ENCODE measurements at places on chromosomes 1 and 21.

DNA sequence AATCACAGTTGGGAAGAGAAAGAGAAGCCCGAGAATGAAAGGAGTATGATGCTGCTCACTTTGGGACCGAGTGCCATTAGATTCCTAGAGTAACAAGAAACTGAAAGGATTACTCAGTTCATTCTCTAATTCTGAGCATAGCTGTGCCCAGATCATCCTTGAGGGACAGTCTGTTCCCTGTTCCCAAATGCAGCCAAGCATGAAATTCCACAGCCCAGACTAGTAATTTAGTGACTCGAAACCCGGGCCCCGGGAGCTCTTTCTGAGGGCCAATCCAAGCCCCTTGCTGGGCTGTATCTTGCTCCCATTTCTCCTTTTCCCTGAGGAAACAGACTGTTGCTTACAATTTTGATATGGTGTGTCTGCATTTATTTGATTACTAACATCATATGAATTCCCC, 30.0 kb upstream of the ETS2 start:
- H3K36me3 ChIP-seq = no peaks in the 10 kb centered on the region
- no peak overlapping the region for H3K4me3 ChIP-seq
- no peak overlapping the region for H3K27ac ChIP-seq

DNA sequence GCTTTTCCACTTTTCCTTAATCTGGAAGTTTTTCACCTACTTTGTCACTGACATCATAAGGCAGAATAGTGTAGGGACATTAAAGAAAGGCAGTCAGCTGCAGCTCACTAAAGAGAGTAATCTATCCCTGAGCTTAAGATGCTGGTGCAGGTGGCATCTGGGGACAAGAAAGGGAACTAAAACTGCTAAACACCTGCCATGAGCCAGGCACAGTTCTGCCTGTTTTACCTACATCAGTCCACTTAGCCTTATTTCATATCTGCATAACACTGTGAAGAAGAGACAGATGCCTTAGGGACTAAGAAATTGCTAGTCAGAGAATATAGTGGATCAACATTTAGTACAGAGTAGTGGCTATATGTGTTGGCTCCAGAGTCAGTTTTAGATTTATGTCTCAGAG, 88.1 kb downstream of the GPATCH2 start:
- no peak for DNase-seq
- no peak overlapping the region for H3K27ac ChIP-seq
- H3K36me3 ChIP-seq = no peaks in the 10 kb centered on the region
- no peaks in the 10 kb centered on the region for H3K4me1 ChIP-seq

- no peak for DNase-seq
- H3K4me3 ChIP-seq = no peak overlapping the region
- H3K36me3 ChIP-seq = no peaks in the 10 kb centered on the region
- H3K27ac ChIP-seq = peak overlapping the region; percentile 37
These were observed 41.8 kb downstream of the ETS2 start for GRCh38 chr21:38847556-38847955.

DNA sequence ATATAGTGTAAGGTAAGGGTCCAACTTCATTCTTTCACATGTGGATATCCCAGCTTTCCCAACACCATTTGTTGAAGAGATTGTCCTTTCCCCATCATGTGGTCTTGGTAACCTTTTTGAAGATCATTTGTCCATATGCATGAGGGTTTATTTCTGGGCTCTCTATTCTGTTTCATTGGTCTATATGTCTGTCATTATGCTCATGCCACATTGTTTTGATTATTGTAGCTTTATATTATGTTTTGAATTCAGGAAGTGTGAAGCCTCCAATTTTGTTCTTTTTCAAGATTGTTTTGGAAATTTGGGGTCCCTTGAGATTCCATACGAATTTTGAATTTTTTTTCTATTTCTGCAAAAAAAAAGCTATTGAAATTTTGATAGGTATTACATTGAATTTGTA, 15.2 kb upstream of the RCSD1 start:
- no peak for DNase-seq
- no peak overlapping the region for H3K4me3 ChIP-seq
- H3K27me3 ChIP-seq = no peaks in the 10 kb centered on the region
- peaks cover 17% of the 10 kb centered on the region for H3K4me1 ChIP-seq
- no peak overlapping the region for H3K27ac ChIP-seq

GRCh38 chr1:182235952-182236650, 155.5 kb downstream of the GLUL start:
- no peak overlapping the region for H3K4me3 ChIP-seq
- no peak for DNase-seq
- H3K27ac ChIP-seq = no peak overlapping the region
- no peaks in the 10 kb centered on the region for H3K36me3 ChIP-seq
- H3K27me3 ChIP-seq = no peaks in the 10 kb centered on the region
- H3K4me1 ChIP-seq = no peaks in the 10 kb centered on the region

DNA sequence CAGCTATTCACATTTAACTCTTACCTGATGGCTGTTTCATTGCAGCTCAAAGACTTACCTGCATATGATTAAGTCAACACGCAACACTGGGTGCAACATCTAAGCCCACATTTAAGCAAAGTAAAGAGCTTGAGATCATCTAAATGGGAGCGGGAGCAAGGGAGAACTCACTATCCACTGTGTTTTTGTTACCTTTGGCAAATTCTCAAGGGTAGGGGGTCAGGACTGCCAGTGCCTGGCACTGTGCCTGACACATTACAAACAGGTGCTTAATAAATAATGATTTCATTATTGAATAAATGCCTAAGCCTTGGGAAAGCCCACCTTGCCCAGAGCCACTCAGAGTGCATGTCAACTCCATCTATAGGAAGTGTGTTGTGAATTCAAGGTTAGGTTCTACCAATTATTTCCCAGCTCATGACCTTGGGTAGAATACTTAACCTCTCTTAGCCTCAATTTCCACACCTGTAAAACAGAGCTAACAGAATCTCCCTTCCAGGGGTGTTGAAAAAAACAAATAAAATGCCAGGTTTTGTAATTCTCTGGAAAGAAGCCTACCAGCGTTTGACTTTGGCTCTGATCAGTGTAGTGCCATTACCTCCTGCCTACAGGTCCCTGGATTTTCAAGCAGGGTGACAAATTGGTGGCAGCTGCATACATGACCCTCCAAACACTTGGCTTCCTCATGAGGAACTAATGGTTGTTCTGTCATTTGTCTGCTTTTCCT, 109.7 kb downstream of the TGFBR3 start:
- DNase-seq = no peak
- no peaks in the 10 kb centered on the region for H3K27me3 ChIP-seq
- H3K36me3 ChIP-seq = no peaks in the 10 kb centered on the region
- H3K27ac ChIP-seq = no peak overlapping the region
- H3K4me3 ChIP-seq = no peak overlapping the region

- no peaks in the 10 kb centered on the region for H3K27me3 ChIP-seq
- DNase-seq = no peak
- no peak overlapping the region for H3K4me3 ChIP-seq
- no peaks in the 10 kb centered on the region for H3K4me1 ChIP-seq
- no peaks in the 10 kb centered on the region for H3K36me3 ChIP-seq
These were observed 532.4 kb downstream of the KIF26B start for GRCh38 chr1:245687152-245687635.

GRCh38 chr1:113855630-113856400, 15.7 kb downstream of the PTPN22 start:
- DNase-seq = no peak
- no peaks in the 10 kb centered on the region for H3K4me1 ChIP-seq
- no peak overlapping the region for H3K4me3 ChIP-seq
- H3K36me3 ChIP-seq = no peaks in the 10 kb centered on the region
- H3K27me3 ChIP-seq = no peaks in the 10 kb centered on the region

DNA sequence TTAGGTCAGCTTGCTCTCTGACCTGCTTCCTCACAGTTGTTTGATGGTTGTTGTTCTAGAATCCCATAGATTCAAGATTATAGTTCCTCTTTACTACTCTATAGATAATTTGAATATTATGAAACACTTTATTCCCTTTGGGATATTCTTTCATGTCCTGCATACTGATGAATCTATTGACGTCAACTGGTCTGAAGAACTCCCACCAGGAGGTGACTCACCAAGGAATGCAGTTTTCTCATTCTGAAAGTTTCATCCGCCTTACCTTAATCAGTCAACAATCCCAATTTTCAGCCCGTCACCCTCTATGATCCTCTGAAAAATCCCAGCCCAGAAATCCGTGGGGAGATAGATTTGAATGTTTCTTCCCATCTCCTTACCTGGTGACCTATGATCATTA, 834.1 kb upstream of the PRMT6 start:
- H3K4me3 ChIP-seq = no peak overlapping the region
- no peaks in the 10 kb centered on the region for H3K36me3 ChIP-seq
- H3K27me3 ChIP-seq = no peaks in the 10 kb centered on the region
- H3K27ac ChIP-seq = no peak overlapping the region
- H3K4me1 ChIP-seq = no peaks in the 10 kb centered on the region
- no peak for DNase-seq

- H3K4me1 ChIP-seq = peaks cover 4% of the 10 kb centered on the region
- DNase-seq = no peak
- no peaks in the 10 kb centered on the region for H3K36me3 ChIP-seq
- no peaks in the 10 kb centered on the region for H3K27me3 ChIP-seq
- no peak overlapping the region for H3K4me3 ChIP-seq
These were observed 11.8 kb upstream of the FUBP1 start for GRCh38 chr1:77990629-77991204.

- H3K36me3 ChIP-seq = no peaks in the 10 kb centered on the region
- no peak for DNase-seq
- no peaks in the 10 kb centered on the region for H3K4me1 ChIP-seq
- H3K27me3 ChIP-seq = no peaks in the 10 kb centered on the region
These were observed 14.0 kb upstream of the SGIP1 start for GRCh38 chr1:66519992-66520391.

- no peak overlapping the region for H3K27ac ChIP-seq
- H3K27me3 ChIP-seq = no peaks in the 10 kb centered on the region
- DNase-seq = peak; percentile 74
- H3K4me3 ChIP-seq = peak overlapping the region; percentile 75
- no peaks in the 10 kb centered on the region for H3K36me3 ChIP-seq
These were observed 2.7 kb downstream of the RGL1 start for GRCh38 chr1:183807549-183808168.

DNA sequence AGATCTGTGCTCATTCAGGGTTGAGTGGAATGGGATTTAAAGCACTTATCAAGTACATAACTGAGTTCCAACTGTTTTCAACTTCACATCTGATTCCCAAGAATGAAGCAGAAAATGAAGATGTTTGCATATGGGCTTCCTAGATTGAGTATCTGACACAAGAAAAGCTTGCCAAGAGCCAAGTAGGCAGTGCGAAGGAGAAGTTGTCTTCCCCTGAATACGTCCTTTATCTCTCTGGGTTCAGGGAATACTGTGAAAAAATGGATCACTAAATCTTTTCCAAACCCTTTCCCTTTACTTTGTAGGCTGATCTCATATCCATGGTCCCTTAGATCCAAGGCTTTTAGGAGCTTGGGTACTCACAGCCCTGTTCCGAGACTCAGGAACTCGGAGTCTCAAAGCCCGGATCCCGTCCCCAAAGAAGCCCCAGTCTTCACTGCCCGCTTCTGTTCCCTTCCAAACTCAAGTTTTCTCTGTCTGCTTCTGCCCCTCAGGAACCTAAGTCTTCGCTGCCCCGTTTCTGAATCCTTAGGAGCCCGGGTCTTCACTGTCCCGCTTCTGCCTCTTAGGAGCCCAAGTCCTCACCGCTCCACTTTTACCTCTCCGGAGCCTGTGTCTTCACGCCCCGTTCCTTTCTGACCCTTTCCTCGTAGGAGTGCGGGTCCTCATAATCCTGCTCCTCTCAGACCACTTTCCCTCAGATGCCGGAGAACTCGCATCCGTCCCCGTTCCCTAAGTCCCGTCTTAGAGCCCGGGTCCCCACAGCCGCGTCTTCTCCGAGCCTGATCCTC, 616 bp downstream of the TAF12 start:
- H3K4me1 ChIP-seq = no peaks in the 10 kb centered on the region
- peak overlapping the region; percentile 79 for H3K4me3 ChIP-seq
- DNase-seq = no peak
- H3K36me3 ChIP-seq = no peaks in the 10 kb centered on the region
- H3K27me3 ChIP-seq = no peaks in the 10 kb centered on the region

- H3K27me3 ChIP-seq = no peaks in the 10 kb centered on the region
- no peak for DNase-seq
These were observed 5.5 kb downstream of the CAPN2 start for GRCh38 chr1:223717695-223718363.

DNA sequence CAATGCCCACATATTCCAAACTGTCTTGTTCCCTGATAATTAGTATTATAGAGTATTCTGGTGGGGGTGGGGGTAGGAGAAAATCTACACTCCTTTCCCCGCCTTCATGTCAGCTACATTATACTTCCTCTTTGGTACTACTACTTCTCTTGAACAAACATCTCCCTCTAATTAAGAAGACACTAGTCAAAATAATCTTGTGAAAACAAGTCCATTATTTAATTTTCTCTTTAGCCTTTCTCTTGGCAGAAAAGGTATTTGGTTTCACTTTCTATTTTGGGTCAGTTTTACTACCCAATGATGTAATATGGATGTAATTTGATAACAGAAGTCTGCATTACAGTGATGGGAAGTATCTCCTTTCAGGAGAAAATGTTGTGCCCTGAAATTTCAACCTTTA, 22.5 kb downstream of the NTMT2 start:
- no peak overlapping the region for H3K4me3 ChIP-seq
- H3K27ac ChIP-seq = no peak overlapping the region
- H3K36me3 ChIP-seq = no peaks in the 10 kb centered on the region
- H3K27me3 ChIP-seq = no peaks in the 10 kb centered on the region

- no peaks in the 10 kb centered on the region for H3K4me1 ChIP-seq
- no peaks in the 10 kb centered on the region for H3K36me3 ChIP-seq
- no peak for DNase-seq
- H3K4me3 ChIP-seq = no peak overlapping the region
- no peaks in the 10 kb centered on the region for H3K27me3 ChIP-seq
- H3K27ac ChIP-seq = no peak overlapping the region
These were observed 53.1 kb upstream of the ZNF648 start for GRCh38 chr1:182114627-182115023.

DNA sequence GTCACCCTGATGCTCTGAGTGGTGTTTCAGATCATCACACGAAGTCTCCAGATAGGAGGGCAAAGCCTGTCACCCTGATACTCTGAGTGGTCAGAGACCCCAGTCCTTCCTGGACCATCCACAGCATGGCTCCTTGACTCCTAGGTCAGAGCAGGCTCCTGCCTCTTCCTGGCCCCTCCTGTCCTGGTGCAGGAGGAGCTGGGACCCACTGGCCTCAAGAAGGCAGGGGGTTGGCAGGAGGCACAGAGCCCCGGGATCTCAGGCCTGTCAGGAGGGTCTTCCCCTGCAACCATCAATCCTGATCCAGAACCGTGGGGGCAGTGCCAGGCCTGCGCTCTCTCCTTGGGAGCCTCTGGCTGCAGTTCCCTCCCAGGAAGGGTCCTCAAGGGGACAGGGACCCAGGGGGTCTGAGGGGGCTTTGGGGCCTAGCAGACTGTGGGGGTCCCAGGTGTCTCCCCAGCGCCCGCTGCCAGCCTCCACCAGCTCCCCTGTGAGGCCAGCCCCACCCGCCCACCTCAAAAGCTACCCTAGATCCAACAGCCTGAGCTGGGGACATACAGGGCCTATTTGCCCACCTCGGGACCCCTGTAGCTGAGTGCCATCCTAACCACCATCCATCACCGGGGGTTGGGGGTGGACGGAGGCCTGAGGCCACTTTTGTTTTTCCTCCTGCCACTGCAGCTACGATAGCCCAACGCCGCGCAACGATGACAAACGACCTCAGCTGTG, 27.5 kb downstream of the COL6A1 start:
- H3K27me3 ChIP-seq = no peaks in the 10 kb centered on the region
- no peak for DNase-seq
- H3K36me3 ChIP-seq = peaks cover 3% of the 10 kb centered on the region

- H3K4me3 ChIP-seq = peak within 1 kb of the TSS; percentile 66
- H3K4me1 ChIP-seq = no peaks in the 10 kb centered on the region
- peak within 1 kb of the TSS; percentile 83 for H3K27ac ChIP-seq
- peak; percentile 87 for DNase-seq
- no peaks in the 10 kb centered on the region for H3K27me3 ChIP-seq
These were observed at the start of gene TNFRSF14 for GRCh38 chr1:2556277-2556677. Gene TNFRSF14, plus strand, starts transcription at chr1:2556371. Its CDS starts 294 bp downstream, at chr1:2556665.

GRCh38 chr1:190320952-190321351, 156.7 kb downstream of the BRINP3 start:
- DNase-seq = no peak
- H3K27ac ChIP-seq = no peak overlapping the region
- H3K36me3 ChIP-seq = no peaks in the 10 kb centered on the region

Measured in sigmoid colon (tissue), 7 donors.